ENCODE measurements at places on chromosomes 1 and 21.

DNA sequence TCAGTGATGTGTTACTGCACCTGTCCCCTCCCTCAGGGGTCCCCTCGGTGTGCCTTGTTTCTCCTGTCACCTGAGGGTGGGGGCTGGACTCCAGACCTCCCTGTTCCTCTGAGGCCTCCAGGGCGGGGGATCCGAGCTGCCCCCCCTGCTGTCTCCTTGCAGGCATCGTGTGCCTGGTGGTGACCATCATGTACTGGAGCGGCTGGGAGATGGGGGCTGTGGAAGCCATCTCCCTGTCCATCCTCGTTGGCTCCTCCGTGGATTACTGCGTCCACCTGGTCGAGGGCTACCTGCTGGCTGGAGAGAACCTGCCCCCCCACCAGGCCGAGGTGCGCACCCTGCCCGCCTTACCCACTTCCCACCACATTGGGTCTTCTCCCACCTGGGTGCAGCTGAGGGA is 56.4 kb downstream of the DISP3 start:
- no peak for DNase-seq

- DNase-seq: peak; percentile 94
Measured at GRCh38 chr21:44681861-44682579, at the start of gene KRTAP12-1. Gene KRTAP12-1, minus strand, starts transcription at chr21:44682163. Its CDS starts 40 bp downstream, at chr21:44682123.

DNA sequence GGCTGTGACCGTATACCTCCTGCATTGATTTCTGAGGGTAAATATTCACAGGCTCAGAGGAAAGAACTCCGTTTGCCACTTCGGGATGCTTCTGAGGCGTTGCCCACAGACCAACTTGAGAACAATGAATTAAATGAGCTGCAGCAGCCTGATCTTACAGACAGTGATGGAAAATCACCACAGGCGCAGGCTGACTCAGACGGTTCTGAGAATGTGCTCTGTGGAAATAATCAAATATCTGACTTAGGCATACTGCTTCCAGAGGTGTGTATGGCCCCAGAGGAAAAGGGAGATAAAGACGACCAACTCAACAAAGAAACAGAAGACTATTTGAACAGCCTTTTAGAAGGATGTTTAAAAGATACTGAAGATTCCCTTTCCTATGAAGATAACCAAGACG is 76.7 kb upstream of the SCCPDH start:
- DNase-seq: no peak

DNA sequence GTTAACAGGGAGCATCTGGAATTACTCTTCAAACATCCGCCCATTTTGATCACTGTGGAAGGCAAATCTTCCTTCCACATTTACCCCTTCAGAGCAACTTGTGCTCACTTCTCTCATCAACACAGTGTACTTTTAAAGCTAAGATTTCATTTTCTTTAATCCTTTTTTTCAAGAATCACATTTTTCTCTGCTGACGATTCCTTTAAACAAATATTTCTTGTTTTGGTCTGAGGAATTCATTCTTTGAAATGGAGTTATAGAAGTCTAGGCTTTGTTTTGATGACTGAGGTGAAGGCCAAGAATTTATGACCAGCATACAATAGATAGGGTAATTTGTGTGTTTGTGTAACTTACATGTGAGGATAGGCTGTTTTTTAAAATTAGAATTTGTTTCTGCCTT is 25.6 kb downstream of the LRRC42 start:
- DNase-seq: no peak

DNA sequence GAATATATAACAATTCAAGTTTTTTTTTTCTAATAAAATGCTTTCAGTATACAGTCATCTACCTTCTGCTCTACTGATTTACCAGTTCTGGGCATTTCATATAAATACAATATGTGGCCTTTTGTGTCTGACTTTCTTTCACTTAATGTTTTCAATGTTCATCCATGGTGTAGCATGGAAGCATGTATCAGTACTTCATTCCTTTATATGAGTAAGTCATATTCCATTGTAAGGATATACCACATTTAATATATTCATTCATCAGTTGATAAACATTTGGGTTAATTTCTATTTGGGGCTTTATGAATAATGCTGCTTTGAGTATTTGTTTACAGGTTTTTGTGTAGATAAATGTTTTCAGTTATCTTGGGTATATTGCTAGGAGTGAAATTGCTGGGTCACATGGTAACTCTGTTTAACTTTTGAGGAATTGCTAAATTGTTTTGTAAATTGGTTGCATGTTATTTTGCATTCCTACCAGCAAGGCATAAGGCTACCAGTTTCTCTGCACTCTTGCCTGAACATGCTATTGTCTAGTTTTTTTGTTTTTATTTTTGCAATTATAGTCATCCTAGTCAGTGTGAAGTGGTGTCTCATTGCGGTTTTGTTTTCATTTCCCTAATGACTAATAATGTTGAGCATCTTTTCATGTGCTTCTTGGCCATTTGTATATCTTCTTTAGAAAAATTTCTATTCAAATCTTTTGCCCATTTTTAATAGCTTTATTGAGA is 206.1 kb downstream of the TM2D1 start:
- DNase-seq: no peak

- no peak for DNase-seq
Measured at GRCh38 chr1:206722751-206723461, 38.2 kb downstream of the MAPKAPK2 start.

DNA sequence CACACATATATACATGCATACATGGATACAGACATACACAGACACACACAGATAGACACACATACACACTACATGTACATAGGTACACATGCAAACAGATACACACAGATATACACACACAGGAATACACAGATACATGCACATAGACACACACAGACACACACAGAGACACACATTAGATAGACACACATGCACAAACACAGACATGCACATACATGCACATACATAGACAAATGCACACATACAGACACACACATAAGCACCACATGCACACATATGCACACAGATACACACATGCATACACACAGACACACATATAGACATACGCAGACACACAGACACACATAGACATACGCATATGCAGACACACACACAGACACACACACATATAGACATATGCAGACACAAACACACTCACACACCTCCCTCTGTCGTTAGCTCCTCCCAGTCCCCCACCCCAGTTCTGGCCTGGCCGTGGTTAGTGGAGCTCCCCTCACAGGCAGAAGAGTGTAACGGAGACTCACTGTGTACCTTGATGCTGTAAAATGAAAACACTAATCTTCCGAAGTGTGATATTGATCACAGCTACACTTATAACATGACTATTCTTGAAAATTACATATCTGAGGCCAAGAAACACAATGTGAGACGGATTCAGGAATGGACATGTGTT is 7.6 kb downstream of the UBASH3A start:
- DNase-seq: no peak

- no peak for DNase-seq
Measured at GRCh38 chr1:238377280-238377919, 486.7 kb upstream of the ZP4 start.

DNA sequence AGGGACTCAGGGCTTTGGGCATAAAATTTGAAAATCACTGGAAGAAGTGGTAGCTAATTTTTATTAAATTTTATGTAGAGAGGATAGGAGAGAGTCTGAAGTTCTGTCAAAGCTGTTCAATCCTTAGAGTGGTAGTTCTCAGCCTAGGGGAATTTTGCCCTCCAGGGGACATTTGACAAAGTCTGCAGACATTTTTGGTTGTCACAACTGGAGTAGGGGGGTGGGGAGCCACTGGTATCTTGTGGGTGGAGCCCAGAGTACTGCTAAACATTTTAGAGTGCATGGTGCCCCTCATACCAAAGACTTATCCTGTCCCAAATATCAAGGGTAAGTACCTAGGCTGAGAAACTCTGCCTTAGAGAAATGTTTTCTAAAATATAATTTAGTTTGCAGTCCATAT is 30.2 kb downstream of the RASAL2 start:
- DNase-seq: no peak

DNA sequence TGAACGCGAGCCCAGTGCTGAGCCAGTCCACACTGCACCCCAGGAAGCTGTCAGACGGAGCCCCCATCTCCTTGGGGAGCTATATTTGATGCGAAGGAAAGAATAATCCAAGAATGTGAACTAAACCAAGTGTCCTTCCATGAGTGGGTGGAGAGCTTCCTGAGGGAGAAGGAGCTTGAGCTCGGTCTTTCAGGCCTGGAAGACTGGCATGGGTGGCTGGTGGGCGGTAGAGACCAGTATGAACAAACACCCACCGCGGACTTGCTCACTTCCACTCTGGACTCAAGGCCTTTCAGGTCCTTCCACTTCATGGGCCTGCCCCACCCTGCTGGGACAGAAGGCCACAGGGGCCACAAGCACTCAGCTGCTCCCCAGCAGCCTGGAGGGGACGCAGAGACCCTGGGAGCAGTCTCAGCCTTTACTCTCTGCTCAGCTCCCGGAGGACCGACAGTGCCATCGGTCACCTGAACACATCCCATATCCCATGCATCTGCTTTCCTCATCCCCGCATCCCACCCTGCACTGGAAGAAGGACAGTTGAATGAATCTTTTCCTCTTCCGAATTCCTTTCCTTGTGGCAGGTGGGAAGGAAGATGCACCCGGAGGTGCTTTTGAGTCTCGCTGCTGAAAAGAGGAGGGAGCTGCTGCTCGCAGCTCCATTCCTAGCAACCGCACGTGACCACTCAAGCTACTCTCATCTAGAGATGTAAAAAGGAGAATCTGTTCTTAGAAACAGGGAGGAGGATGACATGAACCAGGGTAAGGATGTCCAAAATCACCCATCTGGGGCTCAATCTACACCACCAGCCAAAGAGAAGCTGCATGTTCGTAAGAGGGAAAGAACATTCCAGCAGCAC is 92.3 kb downstream of the PGBD5 start:
- DNase-seq: no peak

DNA sequence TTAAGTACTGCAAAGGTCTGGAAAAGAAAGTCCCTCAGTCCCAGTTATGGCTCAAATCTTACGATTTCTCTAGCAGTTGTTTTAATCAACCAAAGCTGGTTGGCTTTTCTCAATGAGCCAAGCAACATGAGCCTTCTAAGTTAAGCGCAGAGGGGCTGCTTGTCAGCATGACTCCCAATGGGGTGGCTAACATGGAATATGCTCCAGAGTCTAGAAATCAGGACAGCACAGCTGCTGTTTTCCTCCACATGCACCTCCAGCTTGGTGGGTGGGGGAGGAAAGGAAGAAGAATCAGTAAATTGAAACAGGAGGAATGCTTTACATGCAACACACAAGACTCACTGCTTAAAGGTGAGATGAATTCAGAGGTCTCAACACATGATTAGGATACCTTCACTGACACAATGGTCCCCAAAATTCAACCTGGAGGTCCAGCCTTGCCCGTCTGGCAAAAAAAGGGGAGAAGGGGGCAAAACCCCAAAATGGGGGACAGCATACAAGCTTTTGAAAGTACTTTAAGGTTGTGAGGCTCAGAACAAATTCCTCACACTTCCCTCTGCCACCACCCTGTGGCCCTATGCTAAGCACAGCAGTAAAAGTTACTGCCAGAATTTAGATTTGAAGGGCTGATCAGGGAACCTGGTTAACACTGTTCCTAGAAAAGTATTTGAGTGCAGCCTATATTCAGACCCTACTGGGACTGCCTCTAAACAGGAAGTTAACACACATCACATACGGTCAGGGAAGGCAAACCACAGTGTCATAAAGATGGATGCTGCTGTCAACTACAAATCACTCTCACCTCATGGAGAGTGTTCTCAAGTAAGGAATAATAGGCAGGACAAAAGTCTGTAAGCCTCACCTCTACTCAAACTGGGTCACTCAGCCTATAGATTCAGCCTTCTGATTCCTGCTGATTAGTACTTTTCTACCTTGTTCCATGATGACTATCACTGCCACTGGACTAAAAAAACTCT is 2.6 kb downstream of the GATAD2B start:
- no peak for DNase-seq

DNA sequence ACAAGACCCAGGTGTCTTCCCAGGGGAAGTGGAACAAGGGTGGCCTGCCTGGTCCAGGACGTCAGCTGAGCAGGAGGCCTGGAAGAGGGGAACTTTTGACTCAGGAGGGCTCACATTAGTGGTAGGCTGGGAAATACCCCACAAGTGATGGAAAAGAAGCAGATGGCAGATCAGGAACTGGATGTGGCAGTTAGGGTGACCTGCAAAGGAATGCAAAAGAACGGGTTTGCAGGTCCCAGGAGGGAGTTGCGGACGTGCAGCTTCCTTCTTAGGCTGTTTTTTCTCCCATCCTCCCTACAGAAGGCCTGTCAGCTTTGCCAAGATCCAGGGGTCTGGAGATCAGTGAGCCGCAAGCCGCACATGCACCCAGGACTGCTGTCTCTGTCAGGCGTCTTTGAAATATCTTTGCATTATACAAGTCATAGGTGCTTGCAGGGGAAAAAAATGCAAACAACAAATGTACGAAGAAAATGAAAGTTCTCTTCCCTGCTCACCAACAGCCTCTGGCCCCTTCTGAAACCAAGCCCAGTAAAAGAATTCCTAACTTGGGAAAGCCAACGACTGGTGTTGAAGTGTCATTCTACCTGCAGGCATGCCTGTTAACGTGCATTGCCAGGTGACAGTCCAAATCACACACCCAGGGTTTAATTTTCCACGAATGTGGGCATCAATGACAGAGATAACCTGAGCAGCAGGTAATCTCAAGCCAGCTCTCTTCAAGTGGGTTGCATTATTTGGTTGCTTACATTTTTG is 34.4 kb downstream of the NENF start:
- no peak for DNase-seq

DNA sequence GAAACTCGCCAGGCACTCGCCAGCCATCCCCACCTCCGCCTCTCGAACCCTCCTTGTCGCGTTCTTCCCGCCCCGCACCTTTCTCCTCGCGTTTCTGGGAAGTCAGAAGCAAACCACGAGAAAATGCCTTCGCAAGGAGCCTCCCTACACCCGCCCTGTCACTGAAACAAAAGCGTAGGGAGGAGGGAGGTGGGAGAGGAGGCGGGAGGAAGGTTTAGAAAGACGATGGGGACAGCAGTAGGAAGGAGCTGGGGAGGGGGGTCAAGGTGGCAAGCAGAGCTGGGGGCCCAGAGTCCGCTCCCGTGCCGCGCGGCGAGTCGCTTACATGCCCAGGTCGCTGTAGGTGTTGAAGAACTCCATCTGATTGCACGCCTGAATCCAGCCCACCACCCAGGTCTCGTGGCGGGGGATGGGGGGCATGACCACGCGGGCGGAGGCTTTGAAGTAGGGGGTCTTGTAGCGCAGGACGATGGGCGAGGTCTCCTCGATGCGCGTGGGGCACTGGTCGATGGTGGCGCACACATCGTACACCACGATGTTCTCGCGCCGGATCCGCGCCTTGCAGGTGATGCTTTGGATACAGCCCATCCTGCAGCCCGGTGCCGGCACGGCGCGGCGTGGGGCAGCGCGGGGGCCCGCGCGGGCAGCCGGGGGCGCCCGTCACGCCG is 1.0 kb downstream of the FAM78B start:
- DNase-seq: no peak

- DNase-seq: no peak
Measured at GRCh38 chr1:184965944-184966860, 8.1 kb downstream of the NIBAN1 start.

- no peak for DNase-seq
Measured at GRCh38 chr21:25462517-25462971, 144.7 kb downstream of the MRPL39 start.
